ENCODE measurements at places on chromosomes 6 and 20. TPM values are rescaled to one million over a fixed set of nuclear protein-coding genes. Genes with fewer than 3 reads are reported as not detected.

- DNase-seq = no peak
These were observed 119.6 kb downstream of the TMEM242 start for GRCh38 chr6:157203764-157204163.

DNA sequence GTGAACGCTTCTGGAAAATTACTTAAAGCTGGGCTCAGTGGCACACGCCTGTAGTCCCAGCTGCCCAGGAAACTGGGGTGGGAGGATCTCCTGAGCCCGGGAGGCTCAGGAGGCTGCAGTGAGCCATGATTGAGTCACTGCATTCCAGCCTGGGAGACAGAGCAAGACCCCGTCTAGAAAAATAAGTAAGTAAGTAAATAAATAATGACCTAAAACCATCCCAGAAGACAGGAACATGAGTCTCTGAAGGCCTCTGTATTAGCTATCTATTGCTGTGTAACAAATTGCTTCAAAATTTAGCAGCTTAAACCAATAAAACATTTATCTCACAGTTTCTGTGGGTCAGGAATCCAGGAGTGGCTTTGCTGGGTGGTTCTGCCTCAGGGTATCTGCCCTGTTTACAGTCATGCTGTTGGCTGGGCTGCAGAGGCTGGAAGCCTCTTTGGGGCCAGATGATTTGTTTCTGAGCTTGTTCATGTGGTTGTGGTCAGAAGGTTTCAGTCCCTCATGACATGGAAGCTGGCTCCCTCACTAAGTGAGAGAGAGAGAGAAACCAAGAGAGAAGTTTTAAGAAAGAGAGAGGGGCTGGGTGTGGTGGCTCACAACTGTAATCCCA, 48.4 kb upstream of the NCOA3 start:
- peak; percentile 96 for DNase-seq

DNA sequence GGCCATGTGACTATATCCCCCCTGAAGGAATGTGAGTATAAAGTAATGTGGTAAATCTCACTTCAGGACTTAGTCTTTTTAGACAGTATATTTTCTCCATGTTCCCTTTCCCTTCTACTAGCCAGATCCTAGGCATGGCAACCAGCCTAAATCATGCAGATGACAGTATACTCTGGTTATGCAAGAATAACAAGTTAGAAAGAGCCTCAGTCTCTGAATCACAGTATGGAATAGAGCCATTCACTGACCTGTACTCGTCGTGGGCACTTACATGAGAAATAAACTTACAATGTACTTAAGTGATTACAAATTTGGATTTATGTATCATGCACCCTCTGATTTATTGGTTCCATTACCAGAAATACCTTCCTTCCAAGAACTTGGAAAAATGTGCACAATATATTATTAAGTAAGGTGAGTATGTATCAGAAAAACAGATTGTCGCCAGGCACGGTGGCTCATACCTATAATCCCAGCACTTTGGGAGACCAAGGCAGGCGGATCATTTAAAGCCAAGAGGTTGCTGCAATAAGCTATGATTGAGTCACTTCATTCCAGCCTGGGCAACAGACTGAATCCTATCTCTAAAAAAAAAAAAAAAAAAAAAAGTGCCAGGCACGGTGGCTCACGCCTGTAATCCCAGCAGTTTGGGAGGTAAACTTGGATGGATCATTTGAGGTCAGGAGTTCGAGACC, 25.1 kb upstream of the FAM8A1 start:
- peak; percentile 50 for DNase-seq

GRCh38 chr6:129895692-129896091, 34.6 kb upstream of the TMEM244 start:
- DNase-seq = peak; percentile 39

DNA sequence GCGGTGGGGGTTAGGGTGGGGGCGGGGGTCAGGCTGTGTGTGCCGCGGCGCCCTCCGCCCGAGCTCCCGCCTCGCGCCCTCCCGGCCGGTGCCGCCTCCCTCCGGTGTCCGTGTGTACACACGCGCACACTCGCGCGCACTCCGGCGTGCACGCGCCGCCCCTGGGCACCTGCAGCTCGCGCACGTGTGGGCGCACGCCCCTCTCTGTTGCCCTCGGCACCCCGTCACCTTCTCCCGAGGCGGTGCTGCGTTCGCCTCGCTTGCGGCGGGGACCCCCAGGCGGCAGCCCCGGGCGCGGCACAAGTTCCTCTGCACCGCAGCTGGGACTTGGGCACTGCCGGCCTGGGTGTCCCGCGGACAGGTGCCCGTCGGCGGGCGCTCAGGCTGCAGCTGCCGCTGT, 525 bp downstream of the MACROD2 start:
- DNase-seq = no peak

- DNase-seq = no peak
These were observed 59.9 kb downstream of the NUDT3 start for GRCh38 chr6:34332251-34333198.

- no peak for DNase-seq
These were observed 835.3 kb upstream of the EPHA7 start for GRCh38 chr6:94254689-94255088.

DNA sequence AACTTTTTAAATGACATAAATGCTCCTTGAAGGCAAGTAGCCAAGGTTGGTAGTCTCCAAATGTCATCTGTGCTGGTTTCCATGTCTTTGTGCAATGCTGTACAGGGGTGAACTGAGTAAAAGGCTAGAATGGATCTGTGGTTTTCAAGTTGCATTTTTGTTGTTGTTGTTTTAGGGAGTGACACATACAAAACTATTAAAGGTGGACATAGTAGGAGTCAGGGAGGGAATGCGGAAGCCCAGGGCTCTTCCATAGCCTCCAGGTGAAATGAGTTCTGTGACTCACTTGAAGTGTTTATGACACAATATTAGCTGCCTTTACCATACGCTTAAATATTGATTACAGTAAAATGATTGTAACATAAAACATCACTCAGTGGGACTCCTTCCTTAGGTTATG, 22.5 kb upstream of the QKI start:
- peak; percentile 86 for DNase-seq

GRCh38 chr20:45268531-45268930, 14.2 kb upstream of the SLPI start:
- no peak for DNase-seq

GRCh38 chr6:33195304-33196165, 3.3 kb upstream of the COL11A2 start:
- DNase-seq = no peak

DNA sequence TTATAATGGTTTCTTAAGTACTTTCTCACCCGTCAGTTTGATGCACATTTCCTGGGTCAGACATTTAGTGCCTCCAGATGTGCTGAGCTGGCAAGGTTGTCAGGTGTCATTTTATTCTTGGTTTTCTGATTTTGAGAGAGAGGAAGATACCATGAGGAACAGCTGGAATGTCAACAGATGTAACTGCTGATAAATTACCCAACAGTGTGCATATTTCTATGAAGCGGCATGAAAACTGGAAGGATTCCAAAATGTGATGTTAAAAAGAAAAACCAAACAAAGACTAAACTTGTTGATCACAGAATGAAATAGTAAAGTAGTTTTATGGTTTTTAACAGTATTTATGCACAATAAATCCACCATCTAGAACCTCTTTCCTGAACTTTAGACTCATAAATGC, 447.3 kb downstream of the HDGFL1 start:
- no peak for DNase-seq

DNA sequence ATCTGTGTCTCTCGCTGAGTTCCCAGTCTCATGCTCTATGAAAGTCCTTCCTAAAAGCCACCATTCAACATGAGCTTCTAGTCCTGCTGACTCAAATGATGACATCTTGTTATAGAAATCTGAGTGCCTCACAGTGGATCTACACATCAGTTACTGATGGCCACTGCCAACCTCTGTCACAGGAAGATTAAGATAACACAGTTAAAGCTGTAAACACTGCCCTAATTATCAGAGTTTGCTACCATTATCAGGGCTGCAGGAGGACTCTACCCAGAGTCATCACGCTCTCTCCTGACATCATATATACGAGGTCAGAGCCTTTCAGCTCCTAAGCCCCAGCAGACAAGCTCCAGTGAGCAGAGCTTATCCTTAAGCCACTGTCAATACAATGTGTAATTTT, 63.2 kb downstream of the HIVEP2 start:
- DNase-seq = no peak

GRCh38 chr6:80930376-80930775, 822.1 kb downstream of the TENT5A start:
- no peak for DNase-seq

GRCh38 chr6:45577836-45578504, 200.2 kb upstream of the SUPT3H start:
- DNase-seq = no peak

DNA sequence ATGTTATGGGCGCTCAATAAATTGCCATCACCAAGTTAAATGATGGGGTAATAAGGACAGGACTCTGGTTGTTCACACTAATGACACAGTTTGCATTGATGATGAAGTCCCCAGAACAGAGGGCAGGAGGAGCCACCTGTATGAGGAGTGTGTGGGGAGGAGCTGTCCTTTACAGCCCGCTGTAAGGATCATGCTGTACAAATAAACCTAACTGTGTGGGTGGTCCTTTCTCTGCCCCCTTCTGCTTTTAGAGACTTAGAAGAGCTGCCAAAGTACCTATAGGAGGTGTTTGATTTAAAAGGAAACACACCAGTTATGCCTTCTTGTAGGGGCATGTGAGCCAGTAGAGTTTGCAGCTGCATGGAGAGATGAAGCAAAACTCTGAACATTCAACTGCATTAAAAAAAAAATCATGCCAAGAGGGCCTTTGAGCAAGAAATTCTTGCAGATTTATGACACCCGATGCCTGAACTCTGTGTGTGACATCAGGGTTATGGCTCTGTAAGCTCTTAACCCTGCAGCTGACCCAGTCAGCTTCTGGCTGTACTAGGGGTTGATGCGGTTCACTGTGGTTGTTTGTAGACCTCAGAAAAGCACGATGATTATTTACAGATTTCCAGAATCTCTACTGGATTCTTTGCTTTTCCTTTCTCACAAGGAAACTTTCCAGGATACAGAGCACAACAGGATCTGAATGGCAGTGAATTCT, 67.4 kb downstream of the UST start:
- DNase-seq = no peak

DNA sequence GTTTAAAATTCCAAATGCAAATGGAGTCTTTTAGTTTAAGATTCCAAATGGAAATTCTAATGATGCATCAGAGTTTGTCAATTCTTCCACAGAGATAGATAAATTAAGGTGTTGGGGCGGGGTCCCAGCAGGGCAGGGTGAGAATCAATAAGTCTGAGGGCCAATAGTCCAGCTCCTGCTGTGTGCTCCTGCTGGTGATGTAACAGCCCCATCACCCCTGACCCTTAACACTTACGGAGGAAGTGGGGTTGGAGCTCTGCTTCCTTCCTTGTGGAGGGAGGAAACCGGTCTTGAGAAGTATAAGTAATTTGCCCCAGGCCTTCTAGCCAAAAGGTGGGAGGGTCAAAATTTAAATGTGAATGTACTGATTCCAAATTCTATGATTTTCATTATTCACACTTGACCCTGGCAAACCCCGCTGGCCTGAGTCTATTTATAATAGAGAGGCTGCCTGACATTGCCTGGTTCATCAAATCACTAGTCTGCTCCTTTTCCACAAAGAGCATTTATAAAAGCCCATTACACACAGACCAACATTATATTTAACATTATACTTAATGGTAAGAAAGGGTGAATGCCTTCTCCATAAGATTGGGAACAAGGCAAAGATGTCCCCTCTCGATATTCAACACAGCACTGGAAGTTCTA, 17.2 kb downstream of the ZBTB2 start:
- DNase-seq = peak; percentile 18

- DNase-seq = no peak
These were observed 307.7 kb downstream of the MMUT start for GRCh38 chr6:49155316-49155715.

GRCh38 chr6:30101444-30102413, 11.2 kb downstream of the TRIM31 start:
- DNase-seq = peak; percentile 50

DNA sequence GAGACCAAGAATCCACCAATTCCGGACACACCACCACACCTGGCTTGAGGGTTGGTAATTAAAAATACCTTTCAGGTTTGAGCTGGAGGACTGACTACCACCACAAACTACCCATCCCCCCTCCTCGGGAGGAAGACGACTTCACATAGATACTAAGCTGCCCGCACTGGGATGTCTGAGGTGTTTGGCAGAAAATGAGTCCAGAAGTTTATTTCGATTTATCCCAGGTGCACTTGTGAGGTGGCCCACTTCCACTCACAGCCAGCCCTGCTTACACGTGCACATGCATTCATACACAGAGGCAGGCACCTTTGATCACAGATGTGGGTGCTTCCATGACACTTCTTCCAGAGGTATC, 187.1 kb downstream of the ID4 start:
- no peak for DNase-seq

GRCh38 chr6:136860043-136860442, 37.7 kb downstream of the PEX7 start:
- DNase-seq = no peak

- DNase-seq = no peak
These were observed 25.9 kb upstream of the DEFB113 start for GRCh38 chr6:49995278-49995677.

GRCh38 chr20:21509079-21509596, 4.7 kb downstream of the NKX2-2 start:
- DNase-seq = no peak

DNA sequence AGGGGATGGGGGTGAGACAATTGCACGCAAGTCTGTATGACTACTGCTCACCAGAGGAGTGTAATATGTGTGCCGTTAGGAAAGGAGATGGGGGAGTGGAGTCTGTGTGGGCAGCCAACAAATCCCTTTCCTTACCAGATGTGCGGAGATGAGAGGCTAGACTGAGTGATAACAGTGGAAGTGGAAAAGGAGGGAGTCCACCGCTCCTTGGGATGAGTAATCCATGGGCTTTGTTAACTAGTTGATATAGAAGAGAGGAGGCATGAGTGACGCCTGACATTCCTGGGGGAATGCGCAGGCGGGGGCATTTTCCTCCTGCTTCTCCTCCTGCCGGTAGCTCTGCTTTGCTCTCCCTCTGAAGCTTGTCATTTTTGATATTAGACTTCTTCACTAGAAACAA, 13.5 kb upstream of the SMIM26 start:
- DNase-seq = no peak

WFDC2 gene
- total RNA-seq = not detected

KCNB1 gene
- total RNA-seq = not detected

SAMD10 gene
- 1.7 TPM for total RNA-seq

HSPA12B gene
- total RNA-seq = 0.04 TPM

NOX3 gene
- not detected for total RNA-seq

TNFRSF6B gene
- total RNA-seq = 224 TPM

NKX2-4 gene
- total RNA-seq = not detected

ARFGEF3 gene
- 0.04 TPM for total RNA-seq

EFCAB8 gene
- not detected for total RNA-seq

EBF4 gene
- total RNA-seq = 0.78 TPM

TPX2 gene
- 126 TPM for total RNA-seq

CLVS2 gene
- total RNA-seq = not detected

PDCD2 gene
- total RNA-seq = 75.1 TPM

TAF4 gene
- 9.0 TPM for total RNA-seq

ZNF292 gene
- total RNA-seq = 8.9 TPM

TAP1 gene
- total RNA-seq = 79.2 TPM

C6orf141 gene
- 19.8 TPM for total RNA-seq

APOBEC2 gene
- not detected for total RNA-seq

B3GAT2 gene
- total RNA-seq = not detected

TBX18 gene
- not detected for total RNA-seq

RBM24 gene
- total RNA-seq = 1.4 TPM

SLC35D3 gene
- total RNA-seq = not detected

ENTPD6 gene
- 78.4 TPM for total RNA-seq

SLC35F1 gene
- not detected for total RNA-seq

SLC24A3 gene
- 0.25 TPM for total RNA-seq

PKIB gene
- 2.9 TPM for total RNA-seq
